AG09309 (cell line): ENCODE measurements at places on chromosomes 4 and X.

DNA sequence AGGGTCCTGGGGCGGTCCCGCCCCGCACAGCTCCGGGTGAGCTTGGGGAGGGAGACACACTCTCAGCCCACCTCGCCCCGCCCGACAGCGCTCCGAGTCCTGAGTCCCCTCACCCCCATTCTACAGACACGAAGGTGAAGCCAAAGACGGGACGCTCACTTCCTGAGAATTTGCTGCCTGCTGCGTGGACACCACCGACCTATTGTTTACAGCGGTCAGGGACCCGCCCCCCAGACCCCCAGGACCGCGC lies 796 bp upstream of the ZNF141 start:
- DNase-seq, result no peak

GRCh38 chr4:121714548-121714947 lies 17.8 kb upstream of the ANXA5 start:
- no peak for DNase-seq

- no peak for DNase-seq
These were observed 1240.2 kb downstream of the FAM133A start for GRCh38 chrX:94914235-94914634.

DNA sequence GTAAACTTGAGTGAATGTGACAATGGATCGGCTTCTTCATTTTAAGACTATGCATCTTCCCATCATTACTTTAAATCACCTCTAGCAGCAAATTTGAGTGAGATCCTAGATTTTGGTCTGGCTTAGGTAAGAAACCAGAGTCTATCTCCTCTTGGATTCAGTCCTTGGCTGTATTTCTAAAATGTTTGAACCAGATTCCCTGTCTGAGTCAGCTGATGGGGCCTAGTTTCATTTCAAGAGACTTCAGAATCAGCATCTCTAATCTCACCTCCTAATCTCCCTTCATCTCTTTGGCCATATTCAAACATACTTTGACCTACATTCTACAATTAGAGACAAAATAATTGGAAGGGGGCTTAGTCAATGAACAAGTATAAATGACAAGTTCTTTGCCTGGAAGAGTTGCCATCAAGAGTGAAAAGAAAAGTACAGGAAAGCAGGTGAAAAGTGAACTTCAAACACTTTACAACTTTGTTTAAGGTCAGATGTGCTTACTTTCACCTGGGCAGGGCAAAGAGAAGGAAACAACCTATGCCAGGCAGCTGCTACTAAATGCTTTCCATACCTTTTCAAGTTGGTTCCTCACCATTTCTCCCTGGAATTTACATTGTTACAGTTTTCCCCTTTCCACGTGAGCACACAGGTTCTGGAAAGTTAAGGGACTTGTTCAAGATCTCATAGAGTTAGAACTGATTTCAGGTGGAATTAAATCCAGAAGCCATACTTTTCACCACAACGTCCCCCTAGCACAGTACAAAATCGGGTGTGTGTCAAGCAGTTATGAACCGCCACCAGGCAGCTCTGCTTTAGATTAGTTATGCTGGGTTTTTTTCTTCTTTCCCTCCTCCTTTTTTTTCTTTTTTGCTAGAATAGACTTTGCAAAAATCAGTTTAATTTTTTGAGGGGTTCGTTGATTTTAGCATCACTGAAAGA lies 30.7 kb upstream of the PITX2 start:
- no peak for DNase-seq

DNA sequence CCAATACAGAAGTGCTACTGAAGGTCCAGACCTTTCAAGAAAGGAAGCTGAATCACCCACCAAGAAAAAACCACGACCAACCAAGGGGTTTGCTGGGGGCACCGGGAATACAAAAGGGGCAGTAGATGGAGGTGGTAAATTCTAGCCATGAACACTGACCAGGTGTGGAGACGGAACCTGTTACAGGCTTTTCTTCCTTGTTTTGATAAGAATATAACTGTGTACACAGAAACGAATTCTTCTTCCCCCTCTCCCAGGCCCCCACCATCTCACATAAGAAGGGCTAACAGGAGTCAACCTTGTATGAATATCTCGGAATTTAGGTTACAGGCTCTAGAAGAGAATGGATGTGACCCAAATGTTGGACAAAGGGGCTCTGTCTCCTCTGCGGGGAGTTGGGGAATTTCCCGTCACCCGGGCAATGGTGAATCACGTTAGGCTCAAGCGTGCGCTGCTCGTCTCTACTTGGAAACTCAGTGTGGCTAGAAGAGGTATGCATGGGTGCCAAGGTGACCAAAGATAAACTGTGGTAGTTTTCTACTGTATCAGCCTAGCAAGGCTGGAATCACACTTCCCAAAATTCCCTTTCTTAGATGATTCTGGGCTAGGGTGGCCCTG lies 87.0 kb downstream of the AFAP1 start:
- DNase-seq, result no peak

- DNase-seq, result no peak
These were observed 230.9 kb downstream of the C4orf33 start for GRCh38 chr4:129326571-129327460.

- DNase-seq, result no peak
These were observed 45.4 kb downstream of the SMARCAD1 start for GRCh38 chr4:94253036-94253435.

DNA sequence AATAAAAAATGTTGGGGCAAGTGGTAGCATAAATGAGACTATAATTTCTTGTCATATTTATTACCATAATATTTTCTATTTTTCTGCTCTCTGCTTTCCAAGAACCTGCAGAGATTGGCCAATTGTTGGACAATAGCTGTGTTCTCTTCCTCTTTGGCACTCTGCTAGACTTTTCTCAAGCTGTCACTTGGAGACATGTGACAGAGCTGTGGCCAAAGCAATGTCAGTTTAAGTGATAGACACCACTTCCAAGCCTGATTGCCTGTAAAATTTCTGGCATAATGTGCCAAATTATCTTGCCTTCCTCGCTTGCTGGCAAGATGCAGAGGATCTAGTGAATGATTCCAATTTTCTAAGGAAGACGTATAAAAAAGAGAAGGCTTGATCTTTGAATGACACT lies 162.2 kb upstream of the NDST4 start:
- DNase-seq, result no peak
